ENCODE measurements at places on chromosomes 5 and 9.

DNA sequence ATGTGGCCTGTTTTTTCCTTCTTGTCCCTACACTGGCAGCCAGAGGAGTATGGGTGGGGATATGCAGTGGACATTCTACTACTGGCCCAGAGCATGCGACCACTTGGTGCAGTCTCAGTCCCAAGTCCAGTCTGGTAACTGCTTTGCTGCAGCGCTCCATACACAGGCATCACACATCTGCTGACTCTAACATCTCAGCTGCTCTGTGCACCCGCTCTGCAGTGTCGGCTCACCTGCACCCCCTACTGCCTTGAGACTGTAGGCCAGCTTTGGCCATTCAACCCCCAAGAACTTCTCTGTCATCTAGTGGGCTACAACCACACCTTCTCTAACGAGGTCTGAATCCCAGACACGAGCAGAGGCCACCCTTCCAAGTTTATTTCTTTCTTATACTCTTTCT lies 46.4 kb upstream of the SLCO6A1 start:
- no peak for DNase-seq

DNA sequence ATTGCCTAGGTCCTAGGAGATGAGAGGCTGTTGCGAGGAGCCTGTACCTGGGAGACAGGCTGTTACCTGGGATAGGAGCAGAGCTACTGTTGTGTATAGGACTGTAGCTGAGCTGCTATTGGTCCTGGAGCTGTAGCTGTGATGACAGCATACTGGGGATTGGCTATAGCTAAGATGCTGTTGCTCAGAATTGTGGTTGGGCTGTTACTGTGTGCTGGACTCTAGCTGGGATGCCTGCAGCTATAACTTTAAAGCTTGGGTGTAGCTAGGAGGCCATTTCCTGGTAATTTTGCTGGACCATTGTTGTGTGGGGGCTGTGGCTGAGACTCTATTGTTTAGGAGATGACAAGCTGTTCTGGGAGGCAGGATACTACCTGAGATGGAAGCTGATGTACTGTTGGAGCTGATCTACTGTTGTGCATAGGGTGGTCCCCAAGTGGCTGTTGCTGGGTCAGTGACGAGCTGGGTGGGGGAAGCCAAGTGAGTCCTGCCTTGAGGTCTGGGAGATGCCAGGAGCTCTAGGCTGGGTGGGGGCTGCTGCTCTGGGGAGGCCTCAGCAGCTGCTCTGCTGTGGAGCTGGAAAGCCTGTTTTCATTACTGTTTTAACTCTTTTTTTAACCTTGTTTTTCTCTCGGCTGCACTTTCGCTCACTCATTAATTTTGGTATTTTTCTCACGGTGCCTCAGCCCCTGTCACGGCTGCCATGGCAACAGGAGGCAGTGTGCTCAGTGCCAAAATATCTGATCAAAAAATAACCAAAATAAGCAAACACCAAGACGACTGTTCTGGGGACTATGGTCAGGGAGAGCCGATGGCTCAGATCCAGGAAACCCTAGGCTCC lies 3.0 kb upstream of the PCDH1 start:
- no peak for DNase-seq

DNA sequence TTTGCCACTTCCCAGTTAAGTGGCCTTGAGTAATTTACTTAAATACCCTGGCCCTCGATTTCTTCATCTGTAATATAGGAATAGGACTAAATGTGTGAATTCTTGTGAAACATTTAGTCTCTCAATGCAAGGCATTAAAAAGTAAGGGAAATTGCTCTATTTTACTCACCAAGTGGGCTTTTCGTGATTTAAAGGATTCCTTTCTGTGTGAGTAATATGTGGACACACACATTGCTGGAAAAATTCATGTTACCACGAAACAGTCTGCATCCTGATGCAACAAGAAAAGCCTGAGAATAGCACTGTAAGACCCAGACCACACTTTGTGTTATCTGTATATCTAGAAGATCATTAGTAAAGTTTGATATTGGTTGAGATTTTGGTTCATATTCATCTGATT lies 1243.0 kb upstream of the CDH9 start:
- no peak for DNase-seq

- DNase-seq: no peak
Observed at GRCh38 chr5:612498-613424, 621 bp downstream of the CEP72 start.
